NCI-H2081 treated with DMSO at 0.1 percent for 48 hours (cell line): ENCODE measurements at places on chromosomes 12 and 14.

GRCh38 chr12:66775871-66776270 is 97.0 kb upstream of the GRIP1 start:
- DNase-seq = no peak

DNA sequence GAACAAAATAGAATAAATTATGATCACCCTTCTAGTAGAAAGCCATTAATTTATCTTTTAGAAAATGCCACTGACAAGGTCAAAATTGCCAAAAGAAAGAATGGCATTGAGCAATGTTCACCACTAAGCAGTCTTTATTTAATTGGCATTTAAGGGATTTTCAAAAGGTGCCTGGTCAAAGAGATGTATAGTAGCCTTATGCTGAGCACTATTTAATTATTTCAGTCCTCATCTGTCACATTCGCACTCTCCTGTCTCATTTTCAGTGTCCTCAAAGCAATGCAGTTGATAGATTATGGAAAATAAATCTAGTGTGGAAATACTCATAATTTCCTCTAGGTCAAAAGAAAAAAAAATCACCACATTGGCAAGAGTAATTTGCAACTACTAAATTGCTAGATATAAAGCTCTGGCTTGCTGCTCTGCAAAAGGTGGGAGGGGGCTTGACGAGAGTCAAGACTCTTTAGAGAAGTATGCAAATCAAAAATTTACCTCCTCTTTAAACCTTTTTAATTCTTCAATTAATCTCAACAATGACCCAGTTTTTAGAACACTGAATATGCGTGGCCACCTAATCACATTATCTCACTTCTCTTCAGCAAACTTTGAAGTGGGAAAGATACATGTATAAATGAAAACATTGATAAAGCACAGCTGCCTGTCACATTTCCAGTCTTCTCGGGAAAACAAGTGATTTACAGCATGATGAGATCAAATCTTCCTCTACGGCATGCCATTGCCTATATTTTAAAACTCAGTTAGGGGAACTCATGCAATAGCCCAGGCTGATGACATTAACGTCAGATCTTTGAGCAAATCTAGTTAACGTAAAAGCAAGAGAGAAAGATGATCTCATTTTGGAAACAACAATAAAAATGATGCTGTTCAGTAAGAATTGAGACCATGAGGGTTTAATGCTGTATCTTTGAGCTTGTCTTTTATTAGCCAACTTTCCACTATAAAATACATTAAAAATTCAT is 373.1 kb upstream of the DCN start:
- DNase-seq = no peak

- no peak for DNase-seq
These were observed 463.4 kb downstream of the TMEM121 start for GRCh38 chr14:105989566-105990302.

GRCh38 chr12:2804393-2805142 is 7.9 kb upstream of the ITFG2 start:
- no peak for DNase-seq

DNA sequence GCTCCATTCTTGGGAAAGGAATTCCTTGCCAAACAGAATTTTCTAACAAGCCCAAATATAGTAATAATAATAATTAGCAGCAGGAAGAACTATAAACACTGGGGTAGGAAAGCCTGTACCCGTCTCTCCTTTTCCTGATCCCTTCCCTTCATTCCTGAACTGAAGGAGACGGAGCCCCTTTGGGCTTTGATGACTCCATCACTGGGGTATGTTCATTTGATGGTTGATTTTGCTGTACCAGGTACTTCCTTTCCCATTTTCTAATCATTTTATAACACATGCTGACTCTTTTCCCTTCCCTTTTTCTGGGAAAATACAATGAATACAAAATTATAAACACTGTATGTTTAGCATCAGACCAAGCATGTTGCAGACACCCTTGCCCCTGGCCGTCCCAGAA is 3.6 kb upstream of the RCOR1 start:
- DNase-seq = no peak

DNA sequence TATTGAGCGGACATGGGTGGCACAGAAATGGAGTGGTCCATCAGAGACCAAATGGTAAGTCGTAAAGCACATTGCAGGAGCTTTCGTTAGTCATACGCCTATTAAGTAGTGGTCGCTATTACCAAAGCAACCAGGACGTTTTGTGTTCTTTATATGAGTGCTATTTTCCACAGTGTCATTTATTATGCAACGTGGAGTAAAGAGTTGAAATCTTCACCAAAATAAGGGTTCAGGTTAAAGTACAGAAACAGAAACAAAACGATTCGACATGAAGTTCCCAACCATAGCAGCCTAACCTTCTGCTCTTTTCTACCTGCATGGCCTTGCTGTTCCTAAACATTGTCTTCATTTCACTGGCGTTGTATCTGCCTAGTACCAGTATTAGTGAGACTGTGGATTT is 20.1 kb upstream of the FGD4 start:
- DNase-seq = no peak

- no peak for DNase-seq
These were observed 127.2 kb downstream of the SLC15A5 start for GRCh38 chr12:16150276-16150675.

GRCh38 chr12:3680919-3681594 is 71.9 kb downstream of the CRACR2A start:
- DNase-seq = no peak

DNA sequence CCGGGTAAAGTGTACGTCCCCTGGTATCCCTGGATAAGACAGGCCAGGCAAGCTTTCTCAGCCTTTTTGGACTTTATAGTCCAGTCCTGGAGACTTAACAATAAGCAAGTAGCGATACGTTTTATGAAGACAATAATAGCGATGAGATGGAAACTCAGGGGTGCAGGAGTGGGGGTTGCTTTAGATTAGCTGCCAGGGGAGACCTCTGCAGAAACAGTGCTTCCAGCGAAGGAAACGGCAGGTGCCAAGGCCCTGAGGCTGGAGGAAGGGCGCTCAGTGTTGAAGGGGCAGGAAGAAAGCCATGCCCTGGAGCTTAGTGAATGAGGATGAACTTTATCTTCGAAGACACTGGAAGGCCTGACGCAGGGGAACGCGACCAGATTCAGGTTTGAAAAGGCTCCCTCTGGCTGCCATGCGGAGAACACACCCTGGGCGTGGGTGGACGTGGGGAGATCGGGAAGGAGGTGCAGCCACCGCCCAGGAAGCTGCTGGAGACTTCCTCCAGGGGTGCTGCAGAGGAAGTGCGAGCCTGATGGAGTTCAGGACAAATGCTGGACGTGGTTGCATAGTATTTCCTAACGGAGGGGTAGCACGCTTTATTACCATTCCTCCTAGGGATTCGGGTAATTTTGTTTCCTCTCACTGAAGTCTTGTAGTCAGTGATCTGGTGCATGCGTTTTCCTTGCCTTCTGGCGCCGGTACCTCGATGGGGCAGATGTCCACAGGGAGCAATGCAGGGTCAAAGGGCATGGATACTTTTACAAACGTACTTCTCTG is 26.1 kb upstream of the UBC start:
- DNase-seq = no peak

DNA sequence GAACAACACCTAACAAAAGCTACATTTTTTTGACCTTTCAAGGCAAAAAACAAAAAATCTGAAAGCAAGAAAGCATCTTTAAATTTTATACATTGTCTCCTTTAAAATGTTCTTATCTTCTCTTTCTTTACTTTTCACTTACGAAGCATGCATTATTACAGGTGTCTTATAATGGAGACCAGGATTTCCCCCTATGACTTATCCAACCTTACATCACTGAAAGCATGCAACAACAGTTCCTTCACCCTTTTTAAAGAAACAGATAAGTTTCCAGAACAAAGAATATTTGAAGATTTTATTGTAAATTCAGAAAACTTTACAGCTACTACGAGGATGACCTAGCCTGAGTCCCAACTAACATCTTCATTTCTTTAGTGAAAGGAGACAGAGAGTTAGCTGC is 277.2 kb downstream of the AKAP6 start:
- DNase-seq = no peak

GRCh38 chr12:12715128-12715458 is 2.1 kb upstream of the CDKN1B start:
- no peak for DNase-seq

GRCh38 chr12:24135158-24135850 is 185.8 kb upstream of the SOX5 start:
- DNase-seq = no peak

- no peak for DNase-seq
These were observed 614 bp downstream of the FKBP3 start for GRCh38 chr14:45133683-45134050.

- DNase-seq = no peak
These were observed 338.5 kb downstream of the FSCB start for GRCh38 chr14:44168566-44168965.

DNA sequence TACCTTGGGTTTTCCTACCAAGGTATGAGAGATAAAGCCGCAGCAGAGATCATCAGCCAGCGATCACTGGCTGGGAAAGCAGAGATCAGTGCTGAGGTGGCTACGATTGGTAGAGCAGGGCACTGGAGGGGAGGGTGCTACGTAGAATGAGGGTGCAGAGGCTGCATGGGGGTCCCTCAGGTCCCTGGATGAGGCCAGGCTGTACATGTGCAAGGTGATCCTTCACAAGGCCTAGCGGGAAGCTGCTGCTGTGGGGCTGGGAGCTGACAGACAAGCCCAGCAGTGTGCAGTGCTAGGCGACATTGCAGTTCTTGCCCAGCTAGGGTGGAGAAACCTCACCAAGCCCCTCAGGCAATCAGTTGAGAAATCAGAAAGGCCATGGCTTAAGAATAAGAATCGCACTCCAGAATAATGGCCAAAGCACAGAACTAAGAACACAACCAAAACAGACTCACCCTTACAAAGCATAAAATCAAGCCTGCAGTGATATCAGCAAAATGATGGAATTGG is 37.2 kb upstream of the GPR132 start:
- DNase-seq = no peak

DNA sequence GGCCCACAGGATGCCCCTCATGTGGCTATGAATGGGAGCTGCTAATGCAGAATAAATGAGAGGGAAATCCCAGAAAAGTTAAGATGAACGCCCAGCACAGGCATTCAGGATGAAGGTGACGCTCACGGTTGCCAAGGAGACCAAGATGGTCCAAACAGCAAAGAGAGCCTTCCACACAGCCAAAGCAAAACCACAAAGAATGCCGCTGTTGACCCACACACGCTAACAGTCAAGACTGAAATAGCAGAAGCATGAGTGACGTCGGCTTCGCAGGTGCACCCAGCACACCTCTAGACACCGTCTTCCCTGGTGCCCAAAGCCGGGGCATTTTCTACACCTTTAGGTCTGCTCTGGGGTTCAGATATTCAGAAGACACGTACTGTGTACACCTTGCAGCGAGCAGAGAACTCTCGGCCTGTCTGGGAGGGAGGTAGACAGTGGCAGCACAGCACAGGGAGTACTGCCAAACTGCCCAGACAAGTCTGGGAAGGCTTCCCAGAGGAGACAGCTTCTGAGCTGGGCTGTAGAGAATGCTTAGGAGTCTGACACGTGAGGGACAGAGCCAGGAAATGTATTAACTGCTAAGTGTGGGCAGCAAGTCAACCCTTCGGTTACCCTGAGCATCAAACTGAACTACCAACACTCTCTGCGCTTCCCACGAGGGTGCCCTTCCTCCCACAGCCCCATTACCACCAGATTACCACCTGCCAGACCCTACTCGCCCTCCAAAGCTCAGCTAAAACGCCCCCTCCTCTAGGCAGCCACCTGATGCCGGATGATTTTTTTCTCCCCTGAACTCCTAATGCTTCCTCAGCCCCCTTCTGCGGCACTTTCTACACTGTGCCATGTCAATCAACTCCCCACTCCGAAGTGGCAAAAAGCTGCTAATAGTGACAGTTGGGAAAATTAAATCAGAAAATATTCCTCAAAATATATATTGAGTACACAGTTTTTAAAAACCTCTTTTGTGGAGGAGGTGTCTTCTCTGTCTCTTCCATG is 50.1 kb downstream of the CCDC88C start:
- no peak for DNase-seq

DNA sequence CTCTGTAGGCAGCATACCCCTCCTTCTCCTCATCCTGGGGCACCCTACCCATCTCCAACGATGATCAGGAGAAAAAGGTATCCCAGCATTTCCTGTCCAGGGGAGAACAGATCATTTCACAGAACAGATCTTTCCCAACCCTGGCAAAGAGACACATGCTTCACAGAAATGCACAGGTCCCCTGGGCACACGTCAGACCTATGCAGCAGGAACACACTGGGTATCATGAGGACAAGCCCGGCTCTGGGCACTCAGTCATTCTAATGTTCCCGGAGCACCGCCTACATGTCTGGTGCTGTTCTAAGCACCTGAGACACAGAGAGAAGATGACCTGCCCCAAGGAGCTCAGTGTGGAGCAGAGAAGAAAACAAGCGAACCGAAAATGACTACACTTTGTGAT is 56.2 kb downstream of the ACTN1 start:
- no peak for DNase-seq

GRCh38 chr12:51714666-51715065 is 123.6 kb downstream of the SCN8A start:
- no peak for DNase-seq

- no peak for DNase-seq
These were observed 97.3 kb downstream of the TRHDE start for GRCh38 chr12:72369423-72369959.

GRCh38 chr12:117408161-117408791 is 46.9 kb upstream of the NOS1 start:
- no peak for DNase-seq

DNA sequence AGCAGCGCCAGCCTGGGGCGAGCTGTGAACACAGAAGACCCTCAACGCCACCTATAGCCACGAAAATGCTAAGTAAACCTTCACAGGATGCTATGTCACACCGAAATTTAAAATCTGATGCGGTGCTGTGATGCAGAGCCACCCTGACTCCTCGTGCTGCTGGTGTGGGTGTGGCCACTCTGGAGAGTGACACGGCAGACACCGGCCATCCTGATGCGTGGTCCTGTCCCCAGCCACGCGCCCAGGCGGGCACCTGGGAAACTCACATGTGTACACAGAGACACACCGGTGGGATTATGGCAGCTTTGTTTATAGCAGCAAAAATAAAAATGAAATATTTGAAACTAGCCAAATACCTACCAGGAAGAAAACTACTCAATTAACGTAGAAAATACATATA is 138.3 kb upstream of the SFSWAP start:
- DNase-seq = no peak

DNA sequence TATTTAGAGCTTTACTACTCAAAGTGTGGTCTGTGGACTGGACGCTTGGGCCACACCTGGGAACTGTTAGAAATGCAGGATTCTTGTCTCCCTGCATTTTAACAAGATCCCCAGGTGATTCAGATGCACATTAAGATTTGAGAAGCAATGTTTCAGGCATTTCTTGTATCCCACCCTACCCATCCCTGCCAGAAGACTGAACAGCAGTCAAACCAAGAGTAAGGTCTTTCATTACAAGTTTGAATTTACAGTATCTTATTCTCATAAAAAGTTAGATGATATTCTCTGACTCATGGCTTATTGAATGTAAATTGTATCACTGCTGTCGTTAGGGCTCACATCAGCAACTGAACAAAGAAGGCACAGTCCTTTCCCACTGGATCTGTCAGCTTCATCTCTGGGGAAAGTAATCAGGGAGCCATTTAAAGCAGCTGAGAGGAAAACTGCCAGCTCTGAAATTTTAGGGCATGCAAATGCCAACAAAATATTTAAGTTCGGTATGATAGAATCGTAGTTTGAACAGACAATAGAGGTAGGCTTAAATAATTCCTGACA is 141.1 kb downstream of the AKAP6 start:
- no peak for DNase-seq
